ENCODE measurements at places on chromosomes 3 and 15.

DNA sequence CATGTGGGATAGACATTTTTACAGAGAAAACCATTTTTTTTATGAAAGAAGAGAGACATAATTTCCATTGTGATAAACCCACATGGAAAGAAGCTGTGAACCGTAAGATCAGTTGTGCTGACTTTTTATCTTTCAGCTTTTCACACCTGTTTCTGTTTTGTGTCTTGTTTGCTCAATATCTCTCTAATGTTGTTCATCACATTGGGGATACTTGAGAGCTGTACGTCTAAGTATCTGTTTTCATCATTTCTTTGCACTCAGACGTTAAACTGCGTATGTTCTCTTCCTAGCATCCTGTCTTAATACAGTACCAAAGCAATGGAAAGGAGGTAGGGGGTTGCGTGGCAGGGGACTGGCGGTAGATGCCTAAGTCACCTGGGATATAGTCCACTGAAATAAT, 449.0 kb downstream of the NAALADL2 start:
- no peak for DNase-seq

DNA sequence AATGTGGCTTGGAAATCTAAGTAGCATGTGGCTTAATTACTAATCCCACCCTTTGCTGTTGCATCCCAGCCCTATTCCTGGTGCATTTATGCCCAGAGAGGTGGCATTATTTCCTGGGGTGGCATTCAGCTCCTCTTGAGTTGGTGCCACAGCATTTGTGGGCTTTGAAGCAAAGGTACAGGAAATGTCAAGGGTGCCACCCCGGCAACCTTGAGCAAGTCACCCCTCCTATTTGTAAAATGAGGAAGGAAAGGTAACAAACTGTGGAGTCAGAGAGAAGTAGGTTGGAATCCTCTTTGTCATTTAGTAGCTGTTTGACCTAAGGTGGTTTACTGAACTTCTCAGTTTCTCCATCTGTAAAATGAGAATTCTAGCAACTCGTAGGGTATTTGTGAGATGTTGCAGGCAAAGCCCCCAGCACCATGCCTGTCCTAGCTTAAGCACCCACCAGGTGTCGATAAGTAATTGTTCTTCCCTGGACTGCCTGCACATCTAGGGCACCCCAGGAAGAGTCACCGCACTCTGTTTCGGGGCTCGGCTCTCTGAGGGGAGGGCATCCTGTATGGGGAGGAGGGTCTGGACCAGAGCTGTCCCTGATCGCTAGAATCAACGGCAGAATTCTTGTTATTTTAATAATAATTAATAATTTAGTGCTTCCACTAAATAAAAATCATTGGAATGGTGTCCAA, 17.1 kb downstream of the ISG20 start:
- DNase-seq, result no peak

DNA sequence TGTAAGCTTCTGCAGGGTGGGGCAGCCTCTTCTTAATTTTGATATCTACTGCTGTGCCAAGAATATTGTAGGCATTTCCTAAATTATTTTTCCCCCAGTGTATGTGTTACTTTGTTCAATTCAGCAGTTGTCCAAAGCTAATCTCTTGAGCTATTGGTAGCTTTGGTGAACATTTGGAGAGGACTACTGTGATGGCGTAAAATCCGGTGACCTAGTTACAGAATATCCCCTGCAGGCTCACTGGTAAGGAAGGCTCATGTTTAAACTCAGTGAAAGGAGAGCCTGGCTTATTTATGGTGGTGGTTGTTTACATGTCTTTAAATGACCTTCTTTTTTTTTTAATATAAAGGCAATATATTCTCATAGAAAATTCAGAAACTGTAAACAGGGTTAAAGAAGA, 105.6 kb downstream of the LPP start:
- no peak for DNase-seq

DNA sequence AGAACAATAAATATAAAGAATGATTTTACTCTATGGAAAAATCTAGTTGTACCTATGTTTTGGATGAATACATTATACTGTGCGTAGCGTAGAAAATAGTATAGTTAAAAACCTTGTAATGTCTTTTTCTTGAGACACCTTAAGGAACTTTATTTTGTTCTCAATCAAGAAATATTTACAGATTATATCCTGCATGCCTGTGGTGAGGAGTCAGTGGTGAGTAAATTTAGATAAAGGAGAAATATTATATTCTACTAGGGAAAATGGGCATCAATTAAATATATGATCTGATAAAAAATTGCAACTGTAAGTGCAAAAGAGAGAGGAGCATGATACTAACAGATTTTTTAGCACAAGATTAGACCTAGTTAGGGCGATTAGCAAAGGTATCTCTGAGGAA, 157.7 kb downstream of the RBMS3 start:
- no peak for DNase-seq

Measured in activated naive CD8-positive, alpha-beta T cell treated with anti-CD3 and anti-CD28 coated beads for 36 hours (primary cell).